Substantia nigra (tissue), 51 donors: ENCODE measurements at places on chromosomes 6 and 20.

GRCh38 chr6:80946402-80946801 lies 806.1 kb downstream of the TENT5A start:
- DNase-seq = no peak

GRCh38 chr6:152313542-152314482 lies 323.4 kb downstream of the SYNE1 start:
- DNase-seq = no peak

GRCh38 chr6:132062626-132063025 lies 111.5 kb upstream of the CCN2 start:
- DNase-seq = no peak

- no peak for DNase-seq
Observed at GRCh38 chr20:6618051-6618450, 149.4 kb upstream of the BMP2 start.

DNA sequence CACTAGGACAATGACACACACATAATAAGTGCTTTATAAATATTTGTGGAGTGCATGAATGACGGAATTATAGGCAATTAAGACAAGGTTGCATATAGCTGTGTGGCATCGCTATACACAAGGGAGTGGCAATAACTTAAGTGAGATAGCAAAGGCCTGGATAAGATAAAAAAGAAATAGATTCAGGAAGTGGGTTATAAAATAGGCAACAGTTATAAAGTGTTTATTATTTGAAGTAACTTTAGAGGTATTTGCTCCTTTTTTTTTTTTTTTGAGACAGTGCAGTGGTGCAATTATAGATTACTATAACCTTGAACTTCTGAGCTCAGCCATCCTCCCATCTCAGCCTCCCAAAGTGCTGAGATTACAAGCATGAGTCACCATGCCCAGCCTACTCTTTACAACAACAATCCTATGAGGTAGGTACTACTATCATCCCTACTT lies 75.9 kb upstream of the LOC128125822 start:
- DNase-seq = no peak

DNA sequence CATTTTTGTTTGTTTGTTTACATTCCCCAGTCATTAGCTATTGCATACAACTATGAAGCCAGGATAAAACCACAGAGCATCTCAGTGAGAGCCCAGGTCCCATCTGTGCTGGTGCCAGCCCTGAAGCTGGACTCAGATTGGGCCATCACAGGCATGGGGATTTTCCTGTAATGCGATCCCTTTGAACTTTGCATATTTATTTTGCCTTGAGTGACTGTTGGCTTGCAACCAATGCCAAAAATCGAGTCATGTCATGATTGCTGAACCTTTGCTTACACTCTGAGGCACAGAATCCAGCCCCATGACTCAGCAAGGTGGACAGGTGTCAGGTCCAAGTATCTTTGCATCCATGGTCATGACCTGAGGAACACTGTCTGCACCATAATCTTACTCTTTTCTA lies 46.2 kb upstream of the GGTLC1 start:
- DNase-seq = no peak

GRCh38 chr6:88725111-88725975 lies 238.1 kb downstream of the RNGTT start:
- DNase-seq = no peak

- DNase-seq = no peak
Observed at GRCh38 chr6:150033207-150033771, 8.0 kb upstream of the RAET1L start.

- DNase-seq = no peak
Observed at GRCh38 chr6:38570750-38571149, 69.0 kb downstream of the BTBD9 start.

DNA sequence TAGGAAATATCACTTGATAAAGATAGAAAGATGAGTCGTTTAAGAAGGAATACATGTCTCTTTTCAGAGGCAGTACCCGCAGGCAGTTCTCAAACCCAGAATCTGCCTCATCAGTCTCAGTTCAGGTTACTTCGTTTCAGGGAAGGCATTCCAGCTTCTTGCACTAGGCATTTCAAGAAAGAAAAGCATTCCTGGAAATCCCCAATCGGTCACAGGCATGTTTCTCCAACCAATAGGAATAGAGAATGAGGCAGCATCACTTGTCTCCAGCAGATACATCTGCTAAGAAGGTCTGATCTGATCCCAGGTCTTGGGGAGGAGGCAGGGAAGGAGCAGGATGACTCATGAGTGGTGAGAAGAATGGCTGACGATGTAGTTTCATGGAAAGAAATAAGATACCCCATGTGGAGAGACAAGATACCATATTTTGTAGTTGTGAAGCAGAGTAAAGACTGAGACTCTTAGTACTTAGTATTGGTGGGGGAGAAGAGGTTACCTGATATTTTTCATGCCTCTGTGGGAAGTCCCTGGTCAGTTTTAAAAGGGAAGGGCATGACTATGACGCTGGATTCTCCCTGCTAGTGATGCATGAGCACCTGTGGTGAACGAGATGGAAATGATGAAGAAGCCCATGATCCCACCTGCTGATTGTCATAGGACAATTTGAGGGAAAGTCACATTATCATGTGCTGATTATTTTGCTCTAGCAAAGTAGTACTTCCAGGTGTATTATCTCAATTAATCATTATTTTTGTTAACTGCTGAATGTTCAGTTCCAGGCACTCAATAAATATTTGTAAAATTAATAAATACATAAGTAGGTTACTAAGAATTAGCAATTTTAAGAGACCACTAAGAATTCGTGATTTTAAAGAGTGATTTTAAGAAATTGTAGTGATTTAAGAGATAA lies 20.3 kb upstream of the HLA-DRB1 start:
- DNase-seq = no peak

GRCh38 chr20:32522526-32522775 lies 62.7 kb downstream of the NOL4L start:
- DNase-seq = no peak

GRCh38 chr20:57195469-57196100 lies 70.9 kb downstream of the BMP7 start:
- no peak for DNase-seq

GRCh38 chr20:23680146-23680545 lies 8.7 kb downstream of the CST4 start:
- no peak for DNase-seq

DNA sequence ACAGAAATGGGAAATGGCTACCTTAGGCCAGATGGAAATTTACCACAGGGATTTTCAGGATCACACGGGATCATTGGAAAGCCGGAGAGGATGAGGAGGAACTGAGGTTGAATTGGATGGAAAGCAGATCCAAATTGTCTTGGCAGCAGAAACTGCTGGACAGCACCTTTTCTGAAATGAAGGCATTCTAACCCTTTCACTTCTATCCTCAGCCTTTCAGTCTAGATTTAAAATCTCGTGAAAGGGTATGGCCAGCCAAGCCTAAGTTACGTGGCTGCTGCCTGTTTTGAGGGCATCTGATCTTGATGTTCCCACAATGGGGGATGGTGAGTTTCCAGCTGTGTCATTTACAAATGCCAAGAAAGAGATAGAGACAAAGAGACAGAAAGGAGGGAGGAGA lies 358.2 kb downstream of the KIF16B start:
- DNase-seq = no peak

- DNase-seq = no peak
Observed at GRCh38 chr6:11343963-11344723, 111.7 kb upstream of the NEDD9 start.

- DNase-seq = no peak
Observed at GRCh38 chr6:24887545-24888140, 48.1 kb downstream of the RIPOR2 start.

GRCh38 chr6:158476389-158476788 lies 83.5 kb upstream of the TMEM181 start:
- no peak for DNase-seq

- peak; percentile 22 for DNase-seq
Observed at GRCh38 chr6:151014404-151015100, 149.1 kb downstream of the MTHFD1L start.

GRCh38 chr6:153301602-153302001 lies 170.5 kb upstream of the RGS17 start:
- DNase-seq = no peak

- DNase-seq = no peak
Observed at GRCh38 chr6:146990821-146991798, 213.1 kb upstream of the STXBP5 start.

DNA sequence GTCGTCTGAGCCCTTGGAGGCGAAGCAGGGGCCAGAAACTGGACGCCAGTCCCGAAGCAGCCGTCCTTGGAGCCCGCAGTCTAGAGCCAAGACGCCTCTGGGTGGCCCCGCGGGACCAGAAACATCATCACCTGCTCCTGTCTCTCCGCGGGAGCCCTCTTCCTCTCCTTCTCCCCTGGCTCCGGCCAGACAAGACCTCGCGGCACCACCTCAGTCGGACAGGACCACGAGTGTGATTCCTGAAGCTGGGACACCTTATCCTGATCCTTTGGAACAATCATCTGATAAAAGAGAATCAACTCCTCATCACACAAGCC lies 416 bp downstream of the RSPH4A start:
- DNase-seq = no peak

DNA sequence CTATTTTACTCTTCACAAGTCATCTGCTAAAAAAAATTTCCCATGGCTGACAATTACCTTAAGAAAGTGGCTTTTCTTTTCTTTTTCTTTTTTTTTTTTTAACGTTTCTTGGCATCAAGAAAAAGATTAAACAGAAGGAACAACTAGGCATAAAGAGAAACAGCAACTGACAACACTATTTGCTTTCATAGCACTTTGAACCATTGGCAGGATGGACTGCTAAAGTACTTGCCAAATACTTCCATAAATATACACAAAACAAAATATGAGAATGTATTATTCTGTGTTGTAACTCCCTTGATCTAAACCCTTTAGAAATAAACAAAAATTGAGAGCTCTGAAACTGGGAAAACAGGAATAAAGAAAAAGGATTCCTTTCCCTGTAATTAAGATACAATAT lies 20.0 kb upstream of the PLN start:
- DNase-seq = no peak

DNA sequence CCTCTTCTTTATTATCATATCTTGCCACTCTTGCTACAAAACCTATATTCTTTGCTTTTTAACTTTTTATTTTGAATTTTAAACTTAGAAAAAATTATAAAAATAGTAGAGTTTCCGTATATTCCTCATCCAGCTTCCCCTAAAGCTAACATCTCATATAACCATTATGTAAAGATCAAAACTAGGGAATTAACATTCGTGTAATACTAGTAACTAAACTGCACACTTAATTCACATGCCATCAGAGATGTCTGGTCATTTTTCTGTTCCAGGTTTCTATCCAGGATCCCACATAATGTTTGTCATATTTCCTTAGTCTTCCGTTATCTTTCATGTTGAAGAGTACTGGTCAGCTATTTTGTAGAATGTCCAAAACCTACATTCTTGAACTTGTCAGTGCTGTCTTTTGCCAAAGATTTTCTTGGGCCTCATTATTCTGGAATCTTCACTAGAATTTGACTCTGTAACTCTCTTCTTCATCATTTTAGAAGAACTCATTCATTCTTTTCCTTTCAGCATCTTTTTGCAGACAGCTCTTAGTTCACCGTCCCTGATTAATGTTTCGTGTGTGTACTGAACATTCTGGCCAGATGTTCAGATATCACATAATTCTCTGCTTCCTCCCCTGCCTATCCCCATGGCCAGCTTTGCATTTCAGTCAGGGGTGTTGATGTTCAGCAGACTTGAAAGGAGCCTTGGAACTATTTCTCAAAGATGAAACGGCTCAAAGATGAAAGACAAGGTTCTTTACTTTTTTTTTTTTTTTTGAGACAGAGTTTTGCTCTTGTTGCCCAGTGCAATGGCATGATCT lies 9.4 kb downstream of the CTNNBL1 start:
- DNase-seq = no peak

DNA sequence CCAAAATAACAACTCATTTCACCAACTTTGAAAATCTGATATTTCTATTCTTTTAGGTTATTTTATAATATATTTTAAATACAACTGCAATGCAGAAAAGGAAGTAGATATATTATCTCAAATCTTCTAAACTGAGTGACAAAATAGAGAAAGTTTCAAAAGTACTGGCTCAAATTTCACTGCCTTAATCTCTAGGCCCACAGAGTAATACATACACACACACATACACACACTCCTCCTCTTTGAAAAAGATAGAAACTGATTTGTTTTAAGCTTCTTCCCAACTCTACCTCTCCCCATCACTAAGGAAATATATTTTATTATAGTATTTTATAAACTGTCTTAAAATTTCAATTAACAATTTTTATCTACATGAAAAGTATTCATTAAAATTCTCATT lies 36.2 kb downstream of the ARHGAP18 start:
- no peak for DNase-seq

- DNase-seq = no peak
Observed at GRCh38 chr20:49575551-49576060, 7.7 kb upstream of the PTGIS start.

- no peak for DNase-seq
Observed at GRCh38 chr20:17958373-17959256, 10.0 kb downstream of the SNX5 start.

DNA sequence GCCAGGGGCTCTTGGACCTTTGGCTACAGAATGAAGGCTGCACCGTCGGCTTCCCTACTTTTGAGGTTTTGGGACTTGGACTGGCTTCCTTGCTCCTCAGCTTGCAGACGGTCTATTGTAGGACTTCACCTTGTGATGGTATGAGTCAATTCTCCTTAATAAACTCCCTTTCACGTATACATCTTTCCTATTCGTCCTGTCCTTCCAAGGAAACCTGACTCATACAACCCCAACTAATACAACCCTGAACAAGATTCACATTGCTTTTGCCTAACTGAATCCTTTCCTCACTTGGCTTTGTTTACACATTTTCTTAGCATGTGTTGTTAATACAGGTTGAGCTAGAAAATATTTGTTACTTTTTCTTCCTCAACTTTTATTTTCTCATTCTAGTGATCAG lies 21.9 kb downstream of the TBXT start:
- DNase-seq = no peak

DNA sequence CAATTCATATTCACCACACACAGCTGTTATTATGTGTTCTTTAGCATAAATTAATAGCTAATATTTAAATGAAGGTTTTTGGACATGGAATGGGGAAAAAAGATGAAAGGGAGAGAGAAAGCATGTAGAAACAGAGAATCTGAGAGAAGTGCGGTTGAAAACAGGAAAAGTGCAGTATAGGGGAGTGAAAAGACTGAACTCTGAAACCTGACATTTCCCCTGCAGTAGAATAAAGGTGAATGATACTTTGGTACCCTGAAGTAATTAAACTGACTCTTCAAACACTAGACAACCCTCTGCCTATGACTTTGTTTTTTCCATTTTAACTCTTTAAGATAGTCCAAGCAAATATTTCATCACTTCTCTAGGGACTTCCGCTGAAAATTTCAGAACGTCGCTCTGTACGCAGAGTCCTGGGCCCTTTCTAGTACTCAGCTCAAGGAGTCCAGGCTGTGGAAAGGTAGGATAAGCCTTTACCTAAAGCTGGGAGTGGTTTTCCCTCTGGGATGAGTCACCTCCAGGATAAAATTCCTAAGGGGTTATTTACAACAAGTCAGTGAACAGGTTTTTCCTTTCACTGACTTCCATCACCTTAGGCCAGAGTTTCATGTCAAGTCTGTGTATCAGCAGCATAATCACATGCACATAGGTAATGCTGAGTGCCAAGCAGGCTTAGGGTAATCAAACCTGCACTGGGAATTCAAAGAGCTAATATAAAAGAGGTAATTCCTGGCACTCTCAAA lies 614.5 kb downstream of the PKHD1 start:
- no peak for DNase-seq
